ENCODE measurements at places on chromosomes 5 and 9.

GRCh38 chr5:135131801-135132680 lies 98.0 kb upstream of the PITX1 start:
- DNase-seq, result no peak

DNA sequence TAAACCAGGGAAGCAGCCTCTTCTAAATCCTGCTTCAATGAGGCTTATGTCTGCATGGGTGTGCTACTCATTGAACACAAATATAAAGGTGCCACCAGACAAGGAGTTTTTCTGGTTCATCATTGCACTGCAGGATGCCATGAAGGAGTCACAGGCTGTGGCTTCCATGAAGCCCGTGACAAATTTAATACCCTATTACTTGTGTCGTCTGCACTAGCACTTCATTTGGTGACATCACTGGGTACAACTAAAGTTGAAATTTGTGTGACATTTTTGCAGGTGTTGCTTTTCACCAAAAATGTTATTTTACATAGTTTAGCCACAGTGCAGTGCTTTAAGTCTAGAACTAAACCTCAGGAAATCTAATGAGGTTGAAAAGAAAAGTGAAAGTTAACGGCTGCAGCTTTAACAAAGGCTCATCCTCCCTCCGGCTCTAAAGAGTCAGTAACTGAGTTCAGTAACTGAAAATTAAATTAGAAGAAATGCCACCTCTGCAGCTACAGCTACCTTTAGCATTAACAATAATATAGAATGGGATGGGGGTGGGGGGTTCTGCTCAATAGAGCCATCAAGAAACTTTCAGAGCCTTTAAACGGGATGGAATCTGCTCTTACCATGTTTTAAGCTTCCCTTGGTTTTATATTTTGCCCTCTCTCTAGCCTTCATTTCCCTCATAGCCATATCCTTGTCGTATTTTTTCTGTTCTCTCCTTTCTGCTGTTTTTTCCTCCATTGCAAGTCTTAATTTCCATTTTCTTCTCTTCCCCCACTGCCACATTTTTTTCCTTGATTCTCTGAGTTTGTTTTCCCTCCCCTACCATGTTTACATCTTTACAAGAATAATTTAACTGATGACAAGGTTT lies 233.8 kb upstream of the TMEM161B start:
- no peak for DNase-seq

- DNase-seq, result peak; percentile 15
These were observed 30.4 kb downstream of the CAMK4 start for GRCh38 chr5:111254613-111255012.

DNA sequence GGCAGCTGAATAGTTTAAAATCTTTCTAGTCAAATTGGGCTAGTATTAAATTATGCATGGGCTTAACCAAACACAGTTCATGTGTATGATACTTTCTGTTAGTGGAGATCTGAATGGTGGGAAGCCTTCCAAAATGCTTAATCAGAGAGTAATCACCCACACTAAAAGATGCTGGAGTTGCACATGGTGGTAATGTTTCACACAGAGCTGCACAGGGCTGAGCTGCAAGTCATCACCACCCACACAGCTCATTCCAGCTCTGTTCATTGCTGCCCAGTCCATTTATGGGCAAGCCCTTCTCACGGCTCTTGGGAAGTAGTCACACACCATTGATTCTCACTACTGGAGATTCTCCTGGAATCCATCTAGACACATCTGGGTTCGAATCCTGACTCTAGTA lies 351.5 kb upstream of the KCNN2 start:
- DNase-seq, result no peak

- DNase-seq, result no peak
These were observed 183.9 kb downstream of the AUH start for GRCh38 chr9:91177661-91178280.

GRCh38 chr5:115424030-115424429 lies 120.5 kb downstream of the FEM1C start:
- no peak for DNase-seq

DNA sequence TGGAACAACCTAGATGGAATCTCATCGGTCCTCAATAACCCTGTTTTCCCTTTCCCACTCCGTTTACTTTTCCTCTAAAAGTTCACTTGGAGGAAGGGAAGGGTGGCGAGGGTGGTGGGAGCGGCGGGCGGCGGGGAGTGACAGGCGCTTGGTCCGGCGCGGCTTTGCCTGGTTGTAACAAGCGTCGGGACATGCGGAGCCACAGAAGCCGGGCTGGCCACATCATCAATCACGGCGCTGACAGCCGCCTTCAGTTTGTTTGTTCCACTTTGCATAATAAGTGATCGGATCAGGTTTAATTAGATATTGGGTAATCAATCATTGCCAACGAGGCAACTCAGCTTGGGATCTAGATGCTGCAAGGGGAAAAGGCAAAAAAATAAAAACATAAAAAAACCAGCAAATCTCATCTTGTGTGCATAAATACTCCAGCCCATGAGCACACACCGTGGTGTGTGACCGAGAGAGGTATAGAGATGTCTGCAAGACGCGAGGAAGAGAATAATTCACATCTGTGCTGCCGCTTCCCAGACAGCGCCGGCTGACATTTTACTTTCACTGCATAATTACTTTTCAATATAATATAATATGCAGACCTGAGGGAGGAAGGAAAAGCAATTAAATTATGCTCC lies 396.2 kb upstream of the IRX4 start:
- no peak for DNase-seq

GRCh38 chr9:70406434-70406862 lies 8.0 kb downstream of the KLF9 start:
- no peak for DNase-seq

GRCh38 chr5:175254155-175254554 lies 189.8 kb downstream of the DRD1 start:
- no peak for DNase-seq

- DNase-seq, result no peak
These were observed 62.3 kb downstream of the AP3B1 start for GRCh38 chr5:78232163-78232562.

- no peak for DNase-seq
These were observed 161.7 kb upstream of the NUDT12 start for GRCh38 chr5:103724271-103724670.

Data from NCI-H1092 treated with DMSO at 0.1 percent for 48 hours (cell line).